ENCODE measurements at places on chromosomes 6 and 20.
A peak's percentile ranks its signal among the peaks of the same experiment; 100 is the strongest.

GRCh38 chr20:32678948-32679347 lies 5.2 kb upstream of the C20orf203 start:
- no peak for DNase-seq

DNA sequence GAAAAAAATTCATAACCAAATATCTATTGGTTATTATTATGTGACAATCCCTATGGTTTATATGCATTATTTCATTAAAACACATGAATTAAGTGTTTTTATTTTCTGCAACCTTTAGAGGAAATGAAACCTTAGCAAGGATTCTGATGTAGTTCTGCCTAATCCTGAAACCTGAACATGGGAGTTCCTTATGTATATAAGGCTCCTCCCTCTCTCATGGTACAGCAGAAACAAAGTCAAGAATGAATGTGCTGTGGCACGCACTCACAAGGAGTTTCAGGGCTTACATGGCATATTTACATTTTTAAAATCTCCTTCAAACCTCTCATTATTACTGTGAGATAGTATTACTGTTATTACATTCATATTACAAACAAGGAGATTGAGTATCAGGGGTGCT lies 426.4 kb upstream of the CITED2 start:
- DNase-seq, result no peak

DNA sequence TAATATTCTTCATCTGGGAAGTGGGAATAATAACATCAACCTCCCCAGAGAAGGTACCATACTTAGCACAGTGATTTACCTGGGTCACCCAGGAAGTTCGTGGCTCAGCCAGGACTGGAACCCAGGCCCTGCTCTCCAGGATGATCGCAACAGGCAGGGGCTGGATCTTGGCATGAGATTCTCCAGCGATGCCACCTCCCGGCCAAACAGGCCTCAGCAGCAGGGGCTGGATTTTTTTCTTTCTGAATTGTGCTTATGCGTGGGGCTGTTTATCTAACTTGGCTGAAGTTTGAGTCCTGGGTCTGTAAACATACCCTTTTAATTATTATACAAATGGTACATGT lies 129.5 kb upstream of the PTPN1 start:
- DNase-seq, result no peak

DNA sequence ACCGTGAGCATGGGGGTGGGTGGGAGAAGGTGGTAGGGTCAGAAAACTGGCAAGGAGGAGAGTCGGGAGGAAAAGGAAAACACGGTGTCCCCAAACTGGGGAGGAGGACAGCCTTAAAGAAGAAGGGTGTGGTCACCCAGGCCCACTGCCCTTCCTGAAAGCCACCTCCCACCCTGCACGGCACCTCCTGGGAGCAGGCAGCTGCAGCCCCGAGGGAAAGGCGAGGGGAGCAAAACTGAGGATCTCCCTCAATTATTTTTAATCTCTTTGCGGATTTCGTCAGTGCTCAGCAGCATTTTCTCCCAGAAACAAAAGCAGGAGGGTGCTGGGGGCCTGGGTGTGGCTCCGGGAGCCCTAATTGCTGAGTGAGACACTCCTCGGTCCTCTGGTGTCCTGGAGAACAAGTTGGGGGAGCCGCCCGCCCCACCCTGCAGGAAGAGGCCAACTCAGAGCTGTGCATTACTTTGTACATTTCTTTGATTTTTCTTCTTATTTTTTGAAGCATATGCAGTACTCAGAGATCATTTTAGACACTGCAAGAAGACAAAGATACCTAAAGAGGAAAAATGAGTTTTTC lies 56.4 kb downstream of the RIOK1 start:
- no peak for DNase-seq

- no peak for DNase-seq
These were observed 57.7 kb upstream of the HIVEP2 start for GRCh38 chr6:143002686-143003085.

DNA sequence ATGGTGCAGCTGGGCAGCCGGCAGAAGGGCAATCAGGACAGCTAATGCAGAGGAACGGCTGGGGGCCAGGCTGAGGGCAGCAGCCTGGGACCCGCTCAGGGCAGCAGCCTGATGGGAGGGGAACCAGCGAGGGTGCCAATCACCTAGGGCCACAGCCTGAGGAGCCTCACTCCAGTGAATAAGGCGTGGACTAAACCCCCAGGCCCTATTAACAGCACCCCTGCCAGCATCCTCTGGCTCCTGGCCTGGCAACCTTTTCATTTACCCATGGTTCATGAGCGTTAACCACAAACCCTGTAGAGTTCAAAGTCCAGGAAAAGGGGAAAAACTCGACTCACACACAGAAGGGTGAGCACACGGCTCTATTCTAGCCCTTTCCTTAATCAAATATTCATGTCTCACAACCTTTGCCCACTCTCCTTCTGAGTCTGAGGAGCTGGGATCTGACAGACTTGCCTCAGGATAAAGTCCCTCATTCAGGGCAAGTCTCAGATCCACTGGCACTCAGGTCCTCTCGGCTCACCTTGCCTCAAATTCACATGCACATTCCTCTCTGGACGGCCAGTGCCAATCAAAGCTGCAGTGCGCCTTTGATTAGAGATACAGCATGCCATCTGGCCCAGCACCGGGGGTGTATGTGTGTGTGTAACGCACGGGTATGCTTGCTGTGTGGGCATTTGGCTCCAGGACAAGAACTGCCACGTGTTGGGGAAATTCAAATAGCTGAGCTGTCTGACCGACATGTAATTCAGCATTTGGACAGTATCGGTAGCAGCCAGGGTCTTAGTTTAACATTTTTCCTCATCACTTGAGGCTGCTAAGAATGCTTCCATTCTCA lies 86.9 kb upstream of the TRAF3IP2 start:
- no peak for DNase-seq

DNA sequence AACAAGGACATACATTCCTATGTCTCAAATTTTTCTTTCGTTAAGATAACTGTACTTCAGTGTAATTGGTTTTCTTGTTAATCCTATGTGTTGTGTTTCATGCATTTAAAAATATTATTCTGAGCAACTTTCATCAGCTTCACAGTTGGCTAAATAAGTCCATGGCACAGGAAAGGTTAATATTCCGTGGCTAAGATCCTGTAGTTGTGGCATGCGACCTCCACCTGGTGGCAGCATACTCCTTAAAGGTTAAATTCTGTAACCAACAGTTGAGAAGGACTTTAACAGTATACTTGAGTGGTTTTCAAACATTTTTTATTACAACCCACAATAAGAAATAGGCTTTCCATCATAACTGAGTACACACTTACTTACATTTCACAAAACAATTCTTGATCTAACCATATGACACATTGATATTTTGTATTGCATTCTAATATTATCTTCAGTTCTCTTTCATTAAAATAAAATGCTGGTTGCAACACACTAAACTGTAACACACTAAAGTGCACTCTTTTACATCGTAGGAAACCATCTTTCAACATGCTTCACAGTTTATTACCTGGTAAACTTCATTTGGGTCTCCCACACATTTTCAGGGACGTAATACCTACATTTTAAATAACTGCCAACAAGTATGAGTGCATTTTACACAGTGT lies 118.3 kb downstream of the SLX4IP start:
- peak; percentile 26 for DNase-seq

DNA sequence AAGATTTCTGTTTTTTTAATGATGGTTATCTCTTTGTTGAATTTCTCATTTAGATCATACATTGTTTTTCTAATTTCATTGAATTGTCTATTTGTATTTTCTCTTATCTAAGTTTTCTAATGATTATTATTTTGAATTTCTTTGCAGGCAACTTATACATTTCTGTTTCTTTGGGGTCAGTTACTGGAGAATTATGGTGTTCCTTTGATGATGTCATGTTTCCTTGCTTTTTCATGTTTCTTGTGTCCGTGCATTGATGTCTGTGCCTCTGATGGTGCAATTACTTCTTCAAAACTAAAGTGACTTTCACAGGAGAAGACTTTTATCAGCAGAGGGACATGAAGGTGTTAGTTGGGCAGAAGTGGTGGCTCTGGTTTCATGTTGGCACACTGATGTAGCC lies 270.7 kb upstream of the MOCS1 start:
- DNase-seq, result no peak

DNA sequence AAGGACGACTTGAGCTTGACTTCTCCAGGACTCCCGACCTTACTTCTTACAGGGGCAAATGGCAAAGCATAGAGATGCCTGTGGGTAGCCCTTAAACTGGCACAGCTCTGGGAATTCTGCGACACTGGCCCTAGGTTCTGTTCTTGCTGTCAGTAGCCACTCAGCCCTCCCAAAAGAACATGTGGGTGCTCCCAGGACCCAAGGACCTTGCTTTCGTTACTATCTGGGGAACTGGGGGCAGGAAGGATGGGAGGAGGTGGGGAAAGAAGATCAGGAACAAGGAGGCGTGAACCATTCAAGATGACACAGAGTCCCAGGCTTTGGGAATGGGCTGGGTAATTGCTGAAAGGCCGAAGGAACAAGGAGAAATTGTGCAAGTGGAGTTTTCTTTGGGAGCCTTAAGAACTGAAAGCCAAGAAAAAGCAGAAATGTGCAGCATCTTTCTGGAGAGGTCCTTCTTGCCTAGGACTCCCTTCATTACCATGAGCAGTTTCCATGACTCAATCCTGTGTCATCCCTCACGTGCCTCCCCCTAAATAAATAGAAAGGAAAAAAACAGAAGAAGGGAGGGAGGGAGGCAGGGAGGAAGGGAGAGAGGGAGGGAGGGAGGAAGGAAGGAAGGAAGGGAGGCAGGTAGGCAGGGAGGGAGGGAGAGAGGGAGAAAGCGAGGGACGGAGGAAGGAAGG lies 284.6 kb upstream of the FOXQ1 start:
- DNase-seq, result no peak

- DNase-seq, result peak; percentile 30
These were observed 71.5 kb downstream of the HFE start for GRCh38 chr6:26158581-26159356.

- DNase-seq, result no peak
These were observed 296.5 kb upstream of the RUNX2 start for GRCh38 chr6:45031601-45032000.

DNA sequence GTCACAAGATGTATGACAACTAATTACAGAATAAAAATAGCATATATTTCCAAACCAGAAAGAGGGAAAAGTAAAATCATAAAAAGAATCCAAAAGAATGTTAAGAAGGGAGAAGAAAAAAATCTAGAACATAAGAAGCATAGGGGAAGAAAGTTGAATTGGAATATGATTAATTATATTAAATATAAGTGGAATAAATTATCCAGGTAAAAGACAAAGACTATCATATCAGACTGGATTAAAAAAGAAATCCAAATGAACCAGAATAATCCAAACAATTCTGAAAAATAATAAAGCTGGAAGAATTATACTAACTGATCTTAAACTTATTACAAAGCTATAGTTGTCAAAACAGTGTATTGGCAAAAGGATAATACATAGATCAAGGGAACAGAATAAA lies 23.6 kb downstream of the CSNK2A1 start:
- no peak for DNase-seq

DNA sequence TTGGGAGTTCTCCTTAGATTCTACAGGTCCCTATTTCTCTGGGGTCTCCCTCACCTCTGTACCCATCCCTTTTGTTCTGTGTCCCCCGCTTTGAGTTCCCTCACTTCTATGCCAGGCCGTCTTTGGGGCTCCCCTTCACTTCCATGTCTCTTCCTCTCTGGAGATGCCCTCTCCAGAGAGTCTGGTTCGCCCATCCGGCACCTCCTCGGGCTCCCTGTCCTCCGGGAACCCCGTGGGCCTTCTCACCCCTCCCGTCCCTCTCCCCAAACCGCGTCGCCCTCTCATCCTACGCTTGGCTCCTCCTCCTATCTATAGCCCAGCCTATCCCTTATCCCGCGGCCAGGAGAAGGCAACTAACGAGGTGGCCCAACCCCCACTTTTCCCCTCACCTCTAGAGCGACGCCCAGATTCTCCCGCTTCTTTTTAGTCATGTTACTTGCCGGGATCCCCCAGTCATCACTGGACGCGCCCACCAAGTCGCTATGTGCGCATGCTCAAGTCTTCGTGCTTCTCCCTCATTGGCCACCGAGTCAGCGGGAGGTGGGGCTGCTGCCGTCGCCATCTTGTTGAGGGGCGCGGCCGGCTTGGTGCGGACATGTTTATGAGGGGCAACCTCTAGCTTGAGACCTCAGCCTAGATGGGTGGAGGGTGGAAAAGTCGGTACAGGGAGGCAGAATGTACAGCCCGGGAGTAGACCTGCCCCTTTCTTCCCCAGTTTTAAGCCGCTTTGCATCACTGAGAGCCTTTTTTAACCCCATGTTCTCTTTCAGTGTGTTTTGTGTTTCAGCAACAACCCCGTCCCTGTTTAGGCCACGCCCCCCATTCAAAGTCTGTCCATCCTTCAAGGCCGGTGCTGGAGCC lies at the start of gene CCDC167:
Gene CCDC167 (minus strand): TSS at position 461 of the 861 bp plus-strand sequence. CDS start 30 bp downstream, at position 431.
- DNase-seq, result peak; percentile 93

- no peak for DNase-seq
These were observed 133.0 kb downstream of the OGFRL1 start for GRCh38 chr6:71421611-71422010.

GRCh38 chr20:3890398-3890751 lies 1.2 kb downstream of the PANK2 start:
- no peak for DNase-seq

- DNase-seq, result no peak
These were observed 536.8 kb downstream of the QKI start for GRCh38 chr6:163951326-163951725.

DNA sequence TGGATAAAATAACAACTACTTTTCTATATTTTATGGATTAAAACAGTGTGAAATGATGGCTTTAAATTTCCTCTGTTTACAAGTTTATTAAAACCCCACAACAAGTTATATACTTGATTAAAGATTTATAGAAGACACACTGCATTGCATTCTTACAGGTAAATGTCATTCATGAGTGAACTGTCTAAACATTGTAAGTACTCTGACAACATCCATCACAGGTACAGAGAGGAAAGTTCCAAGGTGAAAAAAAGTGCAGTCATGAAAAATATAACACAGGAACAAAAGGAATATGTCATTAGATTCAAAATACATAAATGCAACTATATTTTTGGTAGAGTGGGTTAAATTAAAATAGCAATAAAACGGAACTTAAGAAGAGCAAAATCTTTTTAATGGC lies 156.9 kb downstream of the KHDRBS2 start:
- DNase-seq, result no peak

DNA sequence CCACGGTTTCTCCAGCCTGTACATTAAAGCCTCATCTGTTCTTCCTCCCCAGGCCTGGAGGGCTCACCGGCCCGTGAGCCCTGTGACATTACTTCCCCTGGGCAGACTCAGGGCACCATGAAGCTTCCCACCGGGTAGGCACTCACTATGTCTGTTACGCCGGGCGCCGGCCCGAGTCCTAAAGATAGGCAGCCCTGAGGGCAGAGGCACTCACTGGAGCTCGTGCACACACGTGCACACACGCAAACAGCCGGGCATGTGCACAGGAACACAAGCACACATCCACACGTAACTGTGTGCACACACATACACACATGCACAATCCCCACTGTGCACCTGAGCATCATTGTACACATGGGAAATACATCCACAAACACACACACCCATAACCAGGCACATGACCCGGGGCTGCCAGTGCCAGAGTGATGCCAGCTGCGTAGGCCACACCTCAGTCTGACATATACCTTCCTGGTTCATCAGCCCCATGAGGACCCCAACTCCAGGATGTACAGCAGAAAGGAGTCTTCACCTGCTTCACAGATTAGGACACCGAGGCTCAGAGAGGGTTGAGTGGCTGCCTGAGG lies 83.7 kb downstream of the YTHDF1 start:
- no peak for DNase-seq

GRCh38 chr6:152121910-152122309 lies 314.4 kb downstream of the ESR1 start:
- DNase-seq, result no peak

GRCh38 chr20:58512808-58513552 lies 2.2 kb downstream of the APCDD1L start:
- no peak for DNase-seq
